SJCRH30 (cell line): ENCODE measurements at places on chromosomes 5 and 9. TPM values are rescaled to one million over a fixed set of nuclear protein-coding genes. Genes with fewer than 3 reads are reported as not detected.

The GPX8 gene
- 42.9 and 46.0 TPM in 2 replicates for total RNA-seq

The WDR31 gene
- total RNA-seq = 0.77 and 0.79 TPM in 2 replicates

The SPEF2 gene
- not detected in 2 replicates for total RNA-seq

The ACER2 gene
- total RNA-seq = 0.43 and 0.58 TPM in 2 replicates

The ZFP2 gene
- 0.23 and 0.28 TPM in 2 replicates for total RNA-seq

The FAM169A gene
- total RNA-seq = 14.4 and 17.9 TPM in 2 replicates
